NCI-H2171 (cell line): ENCODE measurements at places on chromosomes 3 and 15.

DNA sequence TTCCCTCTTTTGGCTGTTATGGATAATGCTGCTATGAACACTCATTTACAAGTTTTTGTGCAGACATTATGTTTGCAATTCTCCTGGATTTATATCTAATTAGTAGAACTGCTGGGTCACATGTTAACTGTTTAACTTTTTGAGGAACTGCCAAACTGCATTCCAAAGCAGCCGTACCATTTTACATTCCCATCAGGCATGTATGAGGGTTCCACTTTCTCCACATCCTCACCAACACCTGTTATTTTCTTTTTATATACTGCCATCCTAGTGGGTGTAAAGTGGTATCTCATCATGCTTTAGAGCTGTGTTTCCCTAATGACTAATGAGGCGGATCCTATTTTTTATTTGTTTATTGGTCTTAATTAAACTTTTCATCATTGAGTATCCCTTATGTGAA is 9.2 kb downstream of the KPNA4 start:
- no peak for DNase-seq

GRCh38 chr3:26260139-26260538 is 362.4 kb upstream of the LRRC3B start:
- no peak for DNase-seq

DNA sequence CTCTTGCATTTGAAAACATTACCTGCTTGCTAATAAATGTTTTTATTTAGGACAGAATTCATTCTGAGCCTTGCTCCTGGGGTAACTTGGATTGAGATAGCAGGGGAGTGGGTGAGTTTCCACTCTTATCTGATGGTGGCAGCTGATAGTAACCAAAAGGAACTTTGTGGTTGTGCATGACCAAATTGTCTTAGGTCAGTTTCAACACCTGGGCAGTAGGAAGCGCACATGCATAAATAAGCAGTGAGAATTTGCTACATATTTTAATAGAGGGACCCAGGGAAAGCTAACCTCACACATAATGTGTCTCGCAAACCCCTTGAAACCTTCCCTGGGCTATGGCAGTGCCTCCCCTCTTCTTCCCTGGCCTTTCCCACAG is 65.4 kb upstream of the XCR1 start:
- no peak for DNase-seq

- DNase-seq = no peak
Observed at GRCh38 chr3:49352281-49352680, 5.9 kb downstream of the GPX1 start.

- no peak for DNase-seq
Observed at GRCh38 chr3:43542328-43543043, 79.3 kb downstream of the ANO10 start.

DNA sequence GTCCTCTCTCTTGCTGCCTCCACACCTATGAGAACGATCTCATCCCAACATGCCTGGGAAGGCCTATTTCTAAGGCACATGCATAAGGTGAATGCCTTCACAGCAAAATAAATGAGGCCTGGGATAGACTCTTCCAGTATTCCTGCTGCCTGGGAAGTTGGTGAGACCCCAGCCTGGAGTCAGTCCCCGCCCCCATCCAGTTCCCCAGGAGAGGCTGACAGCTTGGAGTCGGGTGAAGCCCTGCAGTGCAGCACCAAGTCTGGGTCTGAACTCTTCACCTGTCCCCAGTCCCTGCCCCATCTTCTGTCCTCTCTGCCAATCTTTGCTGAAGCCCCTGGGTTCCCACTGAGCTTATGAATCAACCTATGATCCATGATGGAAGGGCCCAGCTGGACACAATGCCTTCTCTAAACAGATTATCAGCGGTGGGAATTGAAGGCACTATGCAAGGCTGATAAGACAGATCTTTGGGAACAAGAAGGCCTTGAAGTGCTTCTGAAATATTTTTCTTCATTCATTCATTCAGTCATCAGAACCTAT is 10.2 kb upstream of the APBA2 start:
- no peak for DNase-seq

- no peak for DNase-seq
Observed at GRCh38 chr15:89502867-89503595, 6.6 kb upstream of the RHCG start.

DNA sequence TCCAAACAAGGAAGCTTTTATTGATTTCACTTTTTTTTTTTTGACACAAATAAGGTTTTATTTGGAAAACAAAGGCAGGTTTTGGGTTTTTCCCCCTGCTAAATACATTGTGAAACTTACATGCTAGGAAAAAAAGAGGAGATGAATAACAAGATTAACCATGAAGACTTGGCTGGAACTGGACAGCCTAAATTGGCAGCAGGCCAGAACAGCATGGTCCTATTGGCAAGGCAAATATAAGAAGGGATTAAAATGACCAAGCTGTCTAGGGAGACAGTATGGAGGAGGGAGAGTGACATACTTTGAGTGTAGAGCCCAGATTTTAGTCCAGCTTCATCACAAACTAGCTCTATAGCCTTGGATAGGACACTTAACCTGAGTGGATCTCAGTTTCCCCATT is 63.9 kb upstream of the BBX start:
- no peak for DNase-seq

DNA sequence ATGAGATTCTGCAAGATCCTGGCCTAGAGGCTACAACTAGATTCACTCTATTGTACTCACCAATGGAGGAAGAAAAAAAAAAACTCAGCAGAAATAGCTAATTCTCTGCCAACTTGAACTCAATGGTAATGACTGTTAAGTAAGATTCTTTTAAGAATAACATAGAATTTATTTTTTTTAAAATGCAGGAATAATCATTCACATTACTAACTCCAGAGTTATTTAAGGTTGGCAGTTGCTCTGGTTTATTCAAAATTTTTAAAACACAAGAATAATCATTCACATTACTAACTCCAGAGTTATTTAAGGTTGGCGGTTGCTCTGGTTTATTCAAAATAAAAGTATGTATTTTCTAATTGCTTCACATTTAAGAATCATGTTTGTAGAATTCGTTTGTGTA is 1071.9 kb downstream of the IGSF11 start:
- DNase-seq = no peak

DNA sequence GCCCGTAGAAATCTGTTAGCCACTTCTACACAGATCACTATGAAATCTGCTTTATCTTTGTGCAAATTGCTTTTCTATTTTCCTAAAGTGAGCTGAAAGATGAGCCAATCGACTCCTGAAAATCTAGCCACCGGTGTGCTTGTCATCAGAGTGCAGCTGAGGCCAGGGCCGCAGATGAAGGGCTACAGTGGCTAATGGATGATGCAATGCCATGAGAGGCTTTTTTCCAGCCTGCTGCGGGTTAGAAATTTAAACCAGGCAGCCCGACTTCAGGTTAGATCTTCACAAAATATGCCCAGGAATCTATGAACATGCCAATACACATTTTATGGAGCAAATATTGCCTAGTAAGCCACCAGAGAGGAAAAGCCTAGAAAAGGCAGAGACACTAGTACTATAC is 948.2 kb upstream of the CFAP20DC start:
- DNase-seq = no peak

DNA sequence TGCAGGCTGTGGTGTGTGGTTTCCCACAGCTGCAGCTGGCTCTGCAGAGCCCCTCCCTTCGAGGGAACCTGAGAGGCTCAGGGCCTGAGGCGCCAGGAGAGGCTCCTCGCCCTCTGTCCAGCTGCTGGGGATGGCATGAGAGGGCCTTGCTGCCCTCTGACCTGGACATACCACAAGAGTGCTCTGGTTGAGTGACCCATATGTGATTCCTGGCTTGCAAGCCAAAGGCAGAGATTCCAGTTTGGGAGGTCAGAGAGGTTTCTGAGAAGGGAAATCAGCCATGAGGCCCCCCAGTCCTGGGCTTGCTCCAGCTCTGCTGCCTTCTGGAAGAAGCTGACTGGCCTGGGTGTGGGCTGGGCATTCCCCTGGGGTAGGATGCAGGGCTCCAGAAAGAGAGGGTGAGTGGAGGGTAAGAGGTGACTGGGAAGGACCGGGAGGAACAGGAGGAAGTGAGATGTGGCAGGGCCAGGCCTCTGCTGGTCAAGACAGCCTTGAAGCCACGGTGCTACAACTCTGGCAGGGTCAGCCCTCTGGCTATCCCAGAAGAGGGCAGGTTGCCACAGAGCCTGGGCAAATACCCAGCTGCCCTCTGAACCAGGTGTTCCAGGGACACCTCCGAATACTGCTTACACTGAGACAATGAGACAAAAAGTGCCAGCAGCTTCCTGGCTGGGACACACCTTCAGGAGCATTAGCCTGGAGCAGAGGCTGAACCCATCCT is 16.0 kb upstream of the SRP14 start:
- DNase-seq = no peak

- DNase-seq = no peak
Observed at GRCh38 chr3:185632996-185633395, 46.9 kb downstream of the SENP2 start.

GRCh38 chr3:43328653-43329052 is 42.3 kb downstream of the SNRK start:
- DNase-seq = no peak

DNA sequence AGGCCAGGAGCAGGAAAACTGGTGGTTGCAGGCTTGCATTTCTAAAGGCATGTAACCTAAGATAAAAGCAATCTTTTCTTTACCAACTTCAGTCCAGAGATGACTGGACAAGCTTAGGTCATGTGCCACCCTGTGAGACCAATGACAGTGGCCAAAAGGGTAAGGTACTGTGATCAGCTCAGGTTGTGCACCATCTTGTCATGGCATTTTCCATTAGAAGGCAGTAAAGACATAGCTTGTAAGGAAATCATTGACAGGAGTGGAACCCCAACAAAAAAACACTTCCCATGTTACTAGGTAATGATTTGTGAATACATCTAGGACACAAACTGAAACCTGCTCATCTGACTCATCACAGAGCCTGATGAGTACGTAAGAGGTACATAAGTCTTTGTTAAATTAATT is 35.2 kb downstream of the SSR3 start:
- DNase-seq = no peak

GRCh38 chr15:59313641-59314332 is 58.9 kb downstream of the MYO1E start:
- DNase-seq = peak; percentile 44

DNA sequence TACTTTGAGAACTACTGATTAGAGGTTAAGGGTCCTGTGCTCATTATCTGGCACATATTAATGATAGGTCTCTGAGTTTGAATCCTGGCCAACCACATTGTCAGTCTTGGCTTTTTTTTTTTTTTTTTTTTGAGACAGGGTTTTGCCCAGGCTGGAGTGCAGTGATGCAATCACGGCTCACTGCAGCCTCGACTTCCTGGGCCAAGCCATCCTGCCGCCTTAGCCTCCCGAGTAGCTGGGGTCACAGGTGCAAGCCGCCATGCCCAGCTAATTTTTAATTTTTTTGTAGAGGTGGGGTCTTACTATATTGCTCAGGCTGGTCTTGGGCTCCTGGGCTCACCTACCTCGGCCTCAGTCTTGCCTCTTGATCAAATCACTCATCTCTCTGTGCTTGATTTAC is 547 bp upstream of the PCCB start:
- DNase-seq = no peak

DNA sequence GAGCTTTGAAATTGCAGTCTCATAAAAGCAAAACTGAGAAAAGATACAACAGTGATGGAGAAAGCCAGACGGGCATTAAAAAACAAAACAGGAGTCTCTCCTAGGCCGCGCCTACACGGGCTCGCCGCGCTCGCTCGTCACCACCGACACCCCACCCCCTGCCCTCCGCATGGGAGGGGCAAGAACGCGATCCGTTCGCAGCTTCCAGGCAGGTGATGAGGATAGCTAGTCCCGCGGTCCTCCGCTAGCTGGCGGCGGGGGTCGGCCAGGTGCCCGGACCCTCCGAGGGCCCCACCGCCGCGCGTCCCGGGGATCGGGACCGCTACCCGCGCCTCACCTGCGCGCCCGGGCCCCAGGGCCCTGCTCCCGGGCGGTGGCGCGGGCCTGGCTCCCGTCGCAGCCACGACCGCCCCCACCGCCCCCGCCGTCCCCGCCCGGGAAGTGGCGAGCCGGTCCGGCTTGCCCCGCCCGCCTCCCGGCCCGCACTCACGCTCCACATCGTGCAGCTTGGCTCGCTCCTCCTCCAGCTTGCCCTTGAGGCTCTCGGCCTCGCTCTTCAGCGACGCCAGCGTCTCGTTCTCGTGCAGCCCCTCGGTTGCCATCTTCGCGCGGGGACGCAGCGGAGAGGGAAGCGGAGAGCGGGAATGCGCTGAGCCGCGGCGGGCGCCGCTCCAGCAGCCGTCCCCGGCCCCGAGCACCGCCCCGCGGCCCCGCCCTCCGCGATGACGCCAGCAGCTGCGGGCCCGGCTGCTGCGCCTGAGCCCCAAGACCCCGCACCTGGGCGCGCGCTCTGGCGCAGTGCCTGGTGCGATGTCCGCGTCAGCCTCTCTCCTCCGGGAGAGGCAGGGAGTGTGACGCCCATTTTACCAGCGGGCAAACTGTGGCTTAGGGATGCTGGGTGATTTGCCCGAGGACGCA is 11.7 kb downstream of the GNB5 start:
- peak; percentile 90 for DNase-seq

- no peak for DNase-seq
Observed at GRCh38 chr3:57977818-57978235, 30.4 kb upstream of the FLNB start.

- no peak for DNase-seq
Observed at GRCh38 chr3:43298761-43299160, 12.4 kb downstream of the SNRK start.

GRCh38 chr3:64488939-64489338 is 198.9 kb downstream of the ADAMTS9 start:
- DNase-seq = peak; percentile 33

DNA sequence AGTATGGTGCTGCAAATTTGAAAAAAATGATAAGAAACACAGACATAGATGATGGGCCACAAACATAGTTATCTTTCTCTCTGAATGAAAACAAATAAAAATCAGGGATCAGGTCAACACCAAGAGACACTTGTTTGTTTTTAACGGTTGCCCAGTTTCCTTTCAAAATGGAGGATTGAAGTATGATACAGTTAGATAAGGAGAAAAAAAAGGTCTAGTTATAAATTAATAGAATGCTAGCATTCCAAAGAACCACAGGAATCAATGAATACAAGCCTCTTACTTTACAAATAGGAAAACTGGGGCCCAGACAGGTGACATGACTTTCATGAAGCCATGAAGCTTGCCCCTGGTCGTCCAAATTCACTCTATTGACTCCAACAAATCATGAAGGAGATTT is 305.1 kb downstream of the ZNF621 start:
- no peak for DNase-seq

DNA sequence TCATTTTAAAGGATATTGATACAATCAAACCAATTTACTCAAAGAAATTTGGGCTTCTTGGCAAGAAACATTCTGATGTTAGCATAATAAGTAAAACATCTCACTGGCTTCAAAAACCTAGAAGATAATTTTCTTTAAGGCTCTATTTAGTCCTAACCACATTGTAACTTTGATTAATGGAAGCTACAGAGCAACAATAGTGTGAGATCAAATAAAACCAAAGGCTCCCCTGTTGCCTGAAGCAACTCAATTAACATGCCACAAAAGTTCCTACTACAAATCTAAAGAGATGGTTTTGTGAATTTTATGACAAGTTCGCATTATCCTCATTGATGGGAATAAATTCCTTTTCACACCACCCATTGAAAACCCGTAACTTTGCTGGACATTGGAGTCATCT is 5.9 kb downstream of the DPH6 start:
- no peak for DNase-seq

GRCh38 chr3:107641572-107642307 is 119.0 kb downstream of the BBX start:
- DNase-seq = no peak
